Activated T-helper 1 cell treated with Interleukin-2 at 50 U/mL for 16 hours (primary cell): ENCODE measurements at places on chromosomes 2 and 18.

- DNase-seq: no peak
These were observed 133.4 kb upstream of the RND3 start for GRCh38 chr2:150620855-150621254.

DNA sequence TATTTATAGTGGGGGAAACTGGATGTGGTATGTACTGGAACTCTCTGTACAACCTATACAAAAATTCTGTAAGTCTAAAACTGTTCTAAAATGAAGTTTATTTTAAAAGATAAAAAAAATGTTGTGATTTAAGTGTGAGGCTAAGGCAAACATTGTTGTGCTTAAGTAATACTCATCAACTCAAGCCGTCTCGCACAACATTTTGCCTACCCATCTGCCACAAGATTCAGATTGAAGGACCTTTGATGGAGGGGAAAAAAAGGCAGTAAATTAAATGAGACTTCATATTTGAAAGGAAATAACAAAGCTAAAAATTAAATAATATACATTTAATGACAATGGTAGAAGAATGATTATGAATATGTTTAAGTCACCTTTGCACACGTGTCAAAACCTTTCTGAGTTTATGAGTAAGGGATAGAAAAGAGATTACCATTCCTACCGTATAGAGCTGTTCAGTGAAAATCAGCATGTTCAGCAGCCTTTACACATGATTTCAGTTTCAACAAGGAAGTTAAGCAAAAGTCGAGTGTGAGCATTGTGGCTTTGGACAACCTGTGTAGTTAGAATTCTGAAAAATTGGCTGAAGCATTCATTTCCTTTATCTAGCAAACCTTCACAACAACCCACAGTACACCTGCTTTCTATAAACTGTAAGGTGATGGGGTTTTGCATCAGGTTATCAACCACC lies 499.3 kb downstream of the IRS1 start:
- no peak for DNase-seq

- no peak for DNase-seq
These were observed 41.8 kb upstream of the SP3 start for GRCh38 chr2:174007010-174007409.

- no peak for DNase-seq
These were observed 15.7 kb upstream of the OLA1 start for GRCh38 chr2:174263997-174264396.

GRCh38 chr2:190843890-190844699 lies 36.5 kb upstream of the GLS start:
- DNase-seq: no peak

GRCh38 chr2:47269316-47270232 lies 114.5 kb upstream of the STPG4 start:
- no peak for DNase-seq

DNA sequence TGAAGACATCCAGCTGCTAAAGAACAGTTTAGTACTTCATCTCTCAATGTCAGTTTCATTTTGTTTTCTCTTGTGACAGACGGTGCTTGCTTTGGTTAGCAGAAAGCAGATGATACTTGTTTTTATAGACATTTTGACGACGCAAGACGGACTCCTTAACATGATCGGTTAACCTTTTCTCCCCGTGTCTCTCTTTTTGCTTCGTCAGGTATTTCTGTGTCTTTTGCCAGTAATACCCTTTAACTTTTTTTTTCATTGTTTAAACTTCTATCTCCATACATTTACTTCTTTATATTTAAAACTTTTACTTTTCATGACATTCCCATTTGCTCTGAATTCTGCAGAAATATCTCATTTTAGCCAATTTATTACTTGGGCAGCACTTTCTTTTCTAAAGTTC lies 57.9 kb downstream of the THSD7B start:
- DNase-seq: no peak

DNA sequence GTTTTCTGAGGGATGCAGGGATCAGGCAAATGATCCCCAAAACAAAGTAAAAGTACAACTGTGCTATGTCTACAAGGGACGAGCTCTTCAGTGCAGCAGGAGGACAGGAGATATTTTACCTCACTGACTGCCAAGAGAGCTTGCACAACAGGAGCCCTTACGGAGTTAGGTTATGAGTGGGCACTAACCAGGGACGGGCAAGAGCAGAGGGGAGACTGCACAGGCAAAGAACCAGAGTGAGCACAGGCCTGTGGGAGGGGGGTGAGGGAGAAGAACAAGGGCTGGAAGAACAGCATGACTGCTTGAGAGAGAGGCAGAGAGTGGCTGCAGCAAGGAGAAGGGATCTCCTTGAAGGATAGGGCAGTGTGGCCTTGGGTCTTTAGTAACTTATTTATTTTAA lies 101.1 kb upstream of the PID1 start:
- no peak for DNase-seq

DNA sequence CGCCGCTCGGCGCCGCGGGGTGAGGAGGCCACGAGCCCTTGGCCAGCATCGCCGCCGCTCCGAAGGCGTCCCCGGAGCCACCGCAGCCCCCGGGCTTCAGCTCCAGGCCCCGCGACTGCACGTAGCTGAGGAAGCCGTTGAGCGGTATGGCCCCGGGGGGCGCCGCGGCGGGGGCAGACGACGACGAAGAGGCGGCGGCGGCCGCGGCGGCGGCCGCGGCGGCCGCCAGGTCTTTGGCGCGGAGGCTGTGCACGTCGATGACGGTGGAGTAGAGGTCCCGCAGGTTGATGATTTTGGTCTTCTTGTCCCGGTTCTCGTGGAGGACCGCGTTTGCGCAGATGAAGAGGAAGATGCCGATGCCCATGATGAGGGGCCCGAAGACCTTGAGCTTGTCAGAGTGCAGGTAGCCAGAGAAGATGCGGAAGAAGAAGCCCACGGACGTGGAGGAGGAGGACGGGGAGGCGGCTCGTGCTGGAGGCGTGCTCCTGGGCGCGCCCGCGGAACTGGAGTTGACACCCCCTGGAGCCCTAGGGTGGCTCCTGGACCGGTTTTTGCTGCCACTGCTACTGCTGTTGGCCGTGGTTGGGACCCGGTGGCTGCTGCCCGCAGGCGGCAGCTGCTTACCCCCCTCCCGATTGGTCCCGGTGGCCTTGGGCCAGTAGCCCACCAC lies 4.0 kb downstream of the TMEM200C start:
- no peak for DNase-seq

- no peak for DNase-seq
These were observed 198.2 kb upstream of the COPS8 start for GRCh38 chr2:236887531-236887930.

GRCh38 chr2:69923116-69923515 lies 8.2 kb downstream of the MXD1 start:
- no peak for DNase-seq

GRCh38 chr2:218263817-218264641 lies 3.2 kb downstream of the GPBAR1 start:
- no peak for DNase-seq

- DNase-seq: no peak
These were observed 26.2 kb upstream of the CYP27A1 start for GRCh38 chr2:218755567-218756404.

GRCh38 chr2:22694300-22694699 lies 690.7 kb upstream of the KLHL29 start:
- DNase-seq: no peak

DNA sequence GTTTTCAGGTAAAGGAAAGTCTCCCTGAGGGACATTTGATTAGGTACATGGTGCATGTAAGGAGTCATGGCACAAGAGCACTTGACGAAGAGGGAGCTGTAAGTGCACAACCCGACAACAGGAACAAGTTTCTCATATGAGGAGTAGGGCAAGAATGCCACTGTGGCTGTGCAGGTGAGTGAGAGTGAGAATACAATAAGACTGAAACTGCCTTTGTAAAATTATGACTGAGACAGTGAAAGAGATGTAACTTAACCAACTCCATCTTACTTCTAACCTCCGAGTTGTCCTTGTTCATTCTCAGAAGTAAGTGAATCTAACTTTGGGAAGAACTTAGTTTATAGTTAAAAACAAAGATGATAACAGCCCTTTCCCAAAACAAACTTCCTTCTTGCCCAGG lies 1025.8 kb upstream of the CNTNAP5 start:
- no peak for DNase-seq

DNA sequence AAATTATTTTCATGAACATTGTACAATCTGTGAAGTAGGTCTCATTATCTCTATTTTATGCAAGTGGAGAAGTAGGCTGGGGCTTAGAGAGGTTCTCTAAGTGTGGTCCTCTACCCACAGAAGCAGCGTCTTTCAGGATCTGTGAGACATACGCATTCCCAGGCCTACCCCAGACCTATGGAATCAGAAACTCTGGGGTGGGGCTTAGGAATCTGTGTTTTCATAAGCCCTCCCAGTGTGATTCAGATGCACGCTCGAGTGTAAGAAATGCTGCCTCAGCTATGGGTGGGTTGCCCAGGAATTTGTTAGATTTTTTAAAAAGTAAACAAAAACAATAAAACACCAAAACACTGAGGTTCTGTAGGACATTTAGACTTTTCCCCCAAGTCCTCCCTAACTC lies 14.8 kb upstream of the ZAP70 start:
- no peak for DNase-seq

DNA sequence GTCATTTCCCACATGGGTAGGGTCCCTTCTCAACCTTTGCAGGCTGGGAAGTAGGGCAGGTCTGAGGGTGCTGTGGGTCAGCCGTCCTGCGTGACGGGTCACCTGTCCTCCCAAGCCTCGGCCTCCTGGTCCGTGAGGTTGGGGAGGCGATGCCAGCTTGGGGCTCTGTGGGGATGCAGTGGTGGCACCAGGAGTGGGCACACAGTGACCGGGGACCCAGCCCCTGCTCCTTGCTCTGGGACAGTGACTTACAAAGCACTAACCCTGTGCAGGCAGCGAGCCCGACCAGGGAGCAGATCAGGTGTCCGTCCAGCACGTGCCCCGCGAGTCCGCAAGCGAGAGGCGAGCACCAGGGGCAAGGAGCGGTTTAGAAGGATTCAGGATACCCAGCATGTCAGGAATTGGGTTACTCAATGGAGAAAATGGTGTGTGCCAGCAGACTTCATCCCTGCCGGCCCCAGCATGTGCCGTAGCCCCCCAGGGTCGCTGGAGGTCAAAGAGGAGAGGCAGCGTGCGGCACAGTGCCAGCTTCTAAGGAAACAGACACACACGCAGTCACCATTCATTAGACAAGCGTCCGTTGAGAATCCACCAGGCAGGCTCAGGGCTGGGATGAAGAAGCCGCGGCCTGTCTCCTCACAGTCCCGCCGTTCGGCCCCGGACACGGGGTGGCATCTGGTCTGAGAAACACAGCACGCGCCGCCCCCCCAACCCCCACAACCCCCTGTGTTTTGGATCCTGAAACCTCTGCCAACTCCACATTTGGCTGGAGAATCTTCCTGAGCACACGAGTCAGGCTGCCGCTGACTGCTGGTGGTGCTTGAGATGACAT lies 11.7 kb downstream of the COLEC11 start:
- no peak for DNase-seq

GRCh38 chr2:212745359-212745758 lies 206.8 kb upstream of the ERBB4 start:
- no peak for DNase-seq

- DNase-seq: no peak
These were observed 8.7 kb downstream of the ERICH2 start for GRCh38 chr2:170778900-170779299.

- no peak for DNase-seq
These were observed 1279.4 kb downstream of the LRP1B start for GRCh38 chr2:140851258-140851981.

- DNase-seq: no peak
These were observed 1230.0 kb upstream of the CHAC2 start for GRCh38 chr2:52537588-52537987.

- DNase-seq: no peak
These were observed 47.2 kb downstream of the SPOPL start for GRCh38 chr2:138548796-138549195.

DNA sequence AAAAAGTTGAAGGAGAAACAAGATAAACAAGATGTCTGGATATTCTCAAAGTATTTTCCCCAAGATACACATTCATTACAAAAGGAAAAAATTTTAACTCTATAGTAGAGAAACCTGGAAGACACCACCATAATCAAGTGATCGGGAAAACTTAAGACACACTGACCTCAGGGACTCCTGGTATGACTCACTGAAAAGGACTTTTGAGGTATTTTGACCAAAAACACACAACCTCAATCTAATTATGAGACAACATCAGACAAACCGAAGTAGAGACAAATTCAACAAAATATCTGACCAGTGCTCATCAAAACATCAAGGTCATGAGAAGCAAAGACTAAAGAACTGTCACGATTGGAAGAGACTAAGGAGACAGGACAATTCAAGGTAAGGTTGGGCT lies 34.7 kb downstream of the LPIN2 start:
- DNase-seq: no peak

DNA sequence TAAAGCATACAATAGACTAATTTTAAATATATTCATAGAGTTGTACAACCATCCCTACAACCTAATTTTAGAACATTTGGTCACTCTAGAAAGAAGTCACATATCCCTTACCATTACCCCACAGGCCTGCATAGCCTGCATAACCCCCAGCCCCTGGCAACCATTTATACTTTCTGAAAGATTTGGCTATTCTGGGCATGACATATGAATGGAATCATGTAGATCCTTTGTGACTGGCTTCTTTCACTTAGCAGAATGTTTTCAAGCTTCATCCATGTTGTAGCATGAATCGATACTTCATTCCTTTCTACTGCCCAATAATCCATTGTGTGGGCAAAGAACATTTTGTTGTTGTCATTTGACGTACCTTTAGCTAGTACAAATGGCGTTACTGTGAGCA lies 151.5 kb downstream of the WDSUB1 start:
- no peak for DNase-seq

- DNase-seq: no peak
These were observed 295.0 kb upstream of the ZNF521 start for GRCh38 chr18:25646971-25647370.

GRCh38 chr2:20471148-20471547 lies 24.3 kb downstream of the RHOB start:
- DNase-seq: no peak

- DNase-seq: no peak
These were observed 130.9 kb downstream of the TPGS2 start for GRCh38 chr18:36697905-36698304.

- DNase-seq: no peak
These were observed 29.5 kb upstream of the ATRAID start for GRCh38 chr2:27182346-27182745.

DNA sequence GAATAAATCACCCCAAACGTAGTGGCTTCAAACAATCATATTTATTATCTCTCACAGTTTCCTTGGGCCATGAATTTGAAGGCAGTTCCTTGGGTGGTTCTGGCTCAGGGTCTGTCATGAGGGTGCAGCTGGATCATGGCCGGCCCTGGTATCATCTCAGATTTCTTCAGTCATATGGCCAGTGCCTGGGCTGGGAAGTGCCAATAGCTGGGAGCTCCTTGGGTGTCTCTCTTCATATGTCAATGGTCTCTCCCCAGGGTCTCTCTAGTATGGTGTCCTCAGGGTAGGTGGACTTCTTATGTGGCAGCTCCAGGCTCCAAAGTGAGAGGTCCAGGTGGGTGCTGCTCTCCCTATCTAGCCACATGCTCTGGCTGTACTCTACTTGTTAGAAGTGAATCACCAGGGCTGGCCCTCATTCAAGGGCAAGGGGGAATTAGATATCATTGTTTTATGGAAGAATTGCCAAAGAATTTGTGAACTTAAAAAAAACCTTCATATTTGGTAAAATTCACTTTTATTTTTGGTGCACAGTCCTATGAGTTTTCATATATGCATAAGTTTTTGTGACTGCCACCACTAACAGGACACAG lies 15.4 kb downstream of the FHOD3 start:
- DNase-seq: no peak
